ENCODE measurements at places on chromosomes 16 and 17. TPM values are rescaled to one million over a fixed set of nuclear protein-coding genes. Genes with fewer than 3 reads are reported as not detected.

Gene CTRB2
- not detected for total RNA-seq

Gene TPSG1
- total RNA-seq, result 4.1 TPM

Gene PRDM7
- total RNA-seq, result not detected

Gene PPP1R27
- not detected for total RNA-seq

Gene PRR15L
- 34.2 TPM for total RNA-seq

Gene MEIOC
- 0.17 TPM for total RNA-seq

Gene TMUB2
- 42.3 TPM for total RNA-seq

Gene LITAFD
- total RNA-seq, result not detected

Gene MLST8
- 93.2 TPM for total RNA-seq

Gene PITPNM3
- total RNA-seq, result 13.0 TPM

DNA sequence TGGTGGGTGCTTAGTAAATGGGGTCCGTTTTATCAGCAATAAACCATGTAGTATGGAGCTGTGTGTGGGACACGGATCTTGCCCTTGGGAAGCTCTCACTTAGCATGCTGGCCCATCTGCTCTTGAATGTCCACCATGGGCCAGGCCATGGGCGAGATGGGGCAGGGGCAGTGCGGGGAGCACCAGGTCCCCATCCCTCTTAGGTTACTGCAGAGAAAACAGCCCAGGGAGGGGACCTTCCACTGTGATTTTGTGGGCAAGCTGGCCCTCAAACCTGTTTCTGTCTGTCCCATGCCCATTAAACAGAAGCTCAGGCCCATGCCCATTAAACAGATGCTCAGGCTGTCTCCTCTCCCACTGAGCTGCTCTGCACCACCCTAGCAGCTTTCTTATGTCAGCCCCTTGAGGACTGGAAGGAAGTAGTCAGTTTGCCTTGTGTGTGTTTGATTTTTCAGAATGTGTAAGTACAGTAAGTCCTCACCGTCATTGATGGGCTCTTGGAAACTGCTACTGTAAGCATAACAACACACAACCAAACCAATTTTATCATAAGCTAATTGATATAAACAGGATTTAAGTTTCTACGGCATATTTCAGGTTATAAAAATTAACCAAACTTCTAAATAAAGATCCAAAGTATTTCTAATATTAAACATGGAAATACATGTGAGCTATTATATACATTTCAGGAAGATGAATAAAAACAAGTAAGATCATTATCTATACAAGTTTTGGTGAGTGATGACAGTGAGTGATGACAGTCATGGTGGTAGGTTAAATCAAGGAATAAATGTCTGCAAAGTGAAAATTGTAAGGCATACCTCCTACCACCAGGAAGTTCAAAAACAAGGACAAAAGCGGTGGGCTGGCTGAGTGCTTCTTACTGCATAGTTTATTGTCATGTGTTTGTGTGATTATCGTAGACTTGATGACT is 11.5 kb downstream of the MPRIP start:
- peak; percentile 11 for DNase-seq

DNA sequence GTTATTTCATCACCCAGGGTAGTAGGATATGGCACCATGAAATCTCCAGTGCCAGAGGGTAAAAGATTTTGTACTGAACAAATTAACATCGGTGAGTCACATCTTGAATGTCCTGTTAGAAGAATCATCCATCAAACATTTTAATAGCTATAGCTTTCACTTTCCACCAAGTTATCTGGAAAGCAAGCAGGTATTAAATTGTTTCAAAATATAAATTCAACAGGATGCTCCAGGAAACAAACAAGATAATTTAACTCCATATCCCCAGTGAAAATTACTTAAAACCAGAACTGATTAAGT is 2.4 kb downstream of the VEZF1 start:
- no peak for DNase-seq

GRCh38 chr16:1408171-1408837 is 6.2 kb downstream of the UNKL start:
- DNase-seq, result peak; percentile 100

- DNase-seq, result no peak
Measured at GRCh38 chr16:12098429-12099310, 122.1 kb downstream of the SNX29 start.

DNA sequence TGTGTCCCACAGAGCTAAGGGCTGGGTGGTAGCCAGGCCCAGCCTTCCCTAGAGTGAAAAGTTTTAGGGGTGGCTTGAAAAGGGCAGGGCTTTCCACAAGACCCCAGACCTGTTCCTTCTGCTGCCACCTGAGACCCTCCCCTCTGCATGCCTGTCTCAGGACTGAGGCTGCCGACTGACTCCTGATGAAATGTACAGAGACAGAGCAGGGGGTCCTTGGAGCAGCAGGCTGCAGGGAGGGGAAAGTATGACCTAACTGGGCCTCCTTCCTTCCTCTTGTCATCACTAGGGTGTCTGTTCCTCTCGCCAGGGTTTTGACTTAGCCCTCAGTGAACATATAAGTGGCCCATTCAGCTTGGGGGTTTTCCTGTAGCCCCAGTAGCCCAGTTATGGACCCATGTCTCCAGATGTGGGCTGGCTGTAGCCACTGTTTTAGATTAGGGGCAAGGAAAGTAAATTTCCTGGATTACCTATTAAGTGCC is 14.9 kb upstream of the NFATC3 start:
- DNase-seq, result no peak

DNA sequence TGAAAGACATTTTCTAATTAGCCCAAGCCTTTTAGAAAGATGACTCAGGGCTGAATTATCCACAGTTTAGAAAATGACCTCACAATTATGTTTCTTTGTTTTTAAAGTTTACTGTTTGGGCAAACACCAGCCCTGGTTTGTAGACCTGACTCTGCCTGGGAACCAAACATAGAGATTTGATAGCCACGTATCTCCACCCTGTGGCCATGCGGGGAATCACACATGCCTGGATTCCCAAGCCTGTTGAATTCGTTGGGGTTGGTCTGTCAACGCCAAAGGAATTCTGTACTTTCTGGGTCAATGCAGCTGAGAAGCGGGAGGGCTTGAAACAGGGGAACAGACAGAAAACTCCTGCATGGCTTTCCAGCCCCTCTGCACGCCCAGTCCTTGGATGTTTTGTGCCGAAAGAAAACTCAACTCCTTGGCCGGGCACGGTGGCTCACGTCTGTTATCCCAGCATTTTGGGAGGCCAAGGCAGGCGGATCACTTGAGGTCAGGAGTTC is 26.9 kb downstream of the CD300A start:
- DNase-seq, result peak; percentile 69

GRCh38 chr17:70089513-70090148 is 14.6 kb downstream of the KCNJ16 start:
- DNase-seq, result no peak

GRCh38 chr17:74591503-74591902 is 580 bp downstream of the CD300LD start:
- DNase-seq, result no peak

DNA sequence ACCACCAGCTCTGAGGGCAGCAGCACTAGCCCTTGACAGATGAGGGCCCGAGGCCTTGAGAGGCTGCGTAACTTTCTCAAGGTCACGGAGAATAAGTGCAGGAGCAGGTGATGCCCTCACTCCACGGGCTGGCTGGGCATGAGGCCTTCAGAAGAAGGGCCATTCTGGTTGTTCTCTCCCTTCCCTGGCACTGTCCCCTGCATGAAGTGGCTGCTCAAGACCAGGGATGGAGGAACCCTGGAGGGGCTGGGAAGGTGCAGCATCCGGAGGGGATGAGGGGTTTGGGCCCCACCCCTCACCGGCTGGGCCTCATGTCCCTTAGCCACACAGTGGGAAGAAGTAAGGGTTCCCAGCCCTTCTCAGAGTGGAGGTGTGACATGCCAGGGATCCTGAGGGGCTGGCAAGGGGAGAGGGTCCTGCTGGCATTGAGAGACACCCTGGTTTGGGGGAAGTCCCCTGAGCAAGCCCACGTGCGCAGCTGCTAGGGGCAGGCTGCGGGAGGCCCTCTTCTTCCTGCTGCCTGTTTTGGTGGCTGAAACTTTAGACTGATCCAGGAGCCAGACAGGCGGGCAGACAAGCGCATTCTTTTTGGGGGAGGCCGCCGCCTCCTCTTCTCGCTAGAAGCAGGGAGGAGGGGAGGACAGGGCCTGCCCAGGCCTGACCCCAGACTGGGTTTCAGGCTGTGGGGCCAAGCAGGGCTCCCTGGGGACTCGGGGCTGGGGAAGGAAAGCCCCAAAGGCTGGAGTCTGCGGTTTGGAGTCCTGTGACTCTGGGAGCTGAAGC is 74.0 kb downstream of the N4BP1 start:
- DNase-seq, result peak; percentile 46

- no peak for DNase-seq
Measured at GRCh38 chr17:27930000-27930399, 36.8 kb upstream of the LYRM9 start.

- no peak for DNase-seq
Measured at GRCh38 chr16:5062051-5062450, 3.7 kb downstream of the C16orf89 start.

DNA sequence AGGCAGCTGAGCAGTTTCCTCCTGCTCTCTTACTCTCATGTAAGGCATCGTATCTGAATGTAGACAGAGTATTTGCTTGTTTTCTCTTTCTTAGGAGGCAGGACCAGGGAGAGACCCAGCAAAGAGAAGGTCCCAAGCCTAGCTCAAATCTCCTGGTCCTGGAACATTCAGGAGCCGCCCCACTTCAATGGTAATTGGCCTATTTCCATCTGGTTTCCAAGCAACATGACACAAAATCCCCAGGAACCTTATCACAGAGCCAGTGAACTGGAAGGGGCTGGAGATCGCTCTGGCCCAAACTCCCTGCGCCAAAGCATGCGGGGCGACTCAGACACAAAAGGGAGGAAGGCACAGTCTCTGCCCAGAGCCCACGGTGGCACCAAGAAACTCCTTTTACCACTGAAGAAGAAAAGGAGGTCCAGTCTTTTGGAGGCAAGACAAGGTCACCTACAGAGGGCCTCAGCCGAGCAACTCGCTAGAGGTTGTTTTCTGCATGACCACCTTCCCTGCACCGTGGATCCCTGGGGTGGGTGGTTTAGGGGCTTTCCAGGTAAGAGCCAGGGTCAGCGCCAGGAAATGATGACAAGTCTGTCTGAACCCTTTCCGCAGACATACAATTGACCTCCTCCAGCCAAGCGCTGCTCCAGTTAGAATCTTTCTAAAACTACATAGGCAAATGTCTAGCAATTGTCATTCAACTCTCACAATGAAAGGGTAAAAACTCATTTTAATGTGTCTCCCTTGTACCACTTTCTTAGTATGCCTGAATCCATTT is 394.7 kb downstream of the SOX9 start:
- no peak for DNase-seq

GRCh38 chr16:1963806-1964505 is 670 bp downstream of the RPS2 start:
- no peak for DNase-seq

- no peak for DNase-seq
Measured at GRCh38 chr16:84532855-84533486, 28.5 kb upstream of the MEAK7 start.

DNA sequence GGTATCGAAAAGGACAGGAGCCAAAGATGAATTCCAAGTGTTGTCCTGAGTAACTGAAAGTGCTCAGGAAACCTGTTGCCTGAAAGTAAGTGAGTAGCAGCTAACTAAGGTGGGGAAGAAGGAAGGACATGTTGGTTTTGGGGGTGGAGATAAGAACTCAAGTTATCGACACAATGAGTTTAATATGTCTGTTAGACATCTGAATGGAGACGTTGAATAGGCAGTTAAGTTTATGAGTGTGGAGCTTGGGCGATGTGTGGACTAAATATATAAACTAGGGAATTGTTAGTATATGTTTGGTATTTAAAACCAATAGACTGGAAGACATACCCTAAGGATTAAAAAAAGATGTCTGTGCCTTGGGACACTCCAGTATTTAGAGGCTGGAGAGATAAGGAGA is 82.7 kb upstream of the ASIC2 start:
- no peak for DNase-seq

DNA sequence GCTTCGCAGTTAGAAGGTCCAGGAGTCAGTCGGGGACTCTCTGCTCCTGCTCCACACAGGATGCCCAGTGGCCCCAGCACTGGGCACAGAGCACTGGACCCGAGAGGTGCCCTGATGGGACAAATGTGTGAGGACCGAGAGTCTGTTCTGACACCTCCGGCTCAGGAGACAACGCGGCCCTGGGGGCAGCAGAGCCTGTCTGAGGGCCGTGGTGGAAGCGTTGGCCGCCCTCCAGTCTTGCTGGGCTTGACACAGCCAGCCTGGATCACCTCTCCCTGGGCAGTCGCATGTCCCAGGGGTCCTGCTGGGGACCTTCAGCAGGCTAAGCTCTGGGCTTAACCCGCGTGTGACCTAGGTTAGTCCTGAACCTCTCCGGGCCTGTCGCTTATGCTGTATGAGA is 23.1 kb downstream of the LGALS9 start:
- DNase-seq, result no peak

GRCh38 chr17:66819466-66819865 is 15.5 kb upstream of the CACNG5 start:
- no peak for DNase-seq

DNA sequence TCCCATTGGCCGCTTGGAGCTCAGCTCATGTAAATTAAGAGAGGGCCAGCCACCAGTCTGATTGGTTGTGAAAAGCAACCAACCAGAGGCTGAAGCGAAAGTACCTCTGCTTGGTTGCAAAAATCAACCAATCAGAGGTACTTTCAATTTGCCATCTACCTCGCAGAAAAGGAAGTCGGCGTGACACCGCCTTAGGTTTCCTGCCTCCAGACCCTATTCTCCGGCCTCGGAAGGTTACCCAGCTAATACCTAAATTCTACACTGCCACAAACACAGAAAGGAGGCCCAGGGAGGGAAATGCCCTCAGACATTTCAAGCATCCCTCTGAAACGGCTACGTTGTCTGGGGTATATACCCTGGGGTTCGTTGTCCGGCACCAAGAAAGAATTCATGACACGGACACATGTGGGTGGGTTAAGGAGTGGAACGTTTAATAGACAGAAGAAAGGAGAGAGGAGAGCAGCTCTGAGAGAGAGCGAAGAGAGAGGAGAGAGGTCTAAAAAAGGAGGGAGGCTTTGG is 481.3 kb downstream of the TMEM114 start:
- no peak for DNase-seq

DNA sequence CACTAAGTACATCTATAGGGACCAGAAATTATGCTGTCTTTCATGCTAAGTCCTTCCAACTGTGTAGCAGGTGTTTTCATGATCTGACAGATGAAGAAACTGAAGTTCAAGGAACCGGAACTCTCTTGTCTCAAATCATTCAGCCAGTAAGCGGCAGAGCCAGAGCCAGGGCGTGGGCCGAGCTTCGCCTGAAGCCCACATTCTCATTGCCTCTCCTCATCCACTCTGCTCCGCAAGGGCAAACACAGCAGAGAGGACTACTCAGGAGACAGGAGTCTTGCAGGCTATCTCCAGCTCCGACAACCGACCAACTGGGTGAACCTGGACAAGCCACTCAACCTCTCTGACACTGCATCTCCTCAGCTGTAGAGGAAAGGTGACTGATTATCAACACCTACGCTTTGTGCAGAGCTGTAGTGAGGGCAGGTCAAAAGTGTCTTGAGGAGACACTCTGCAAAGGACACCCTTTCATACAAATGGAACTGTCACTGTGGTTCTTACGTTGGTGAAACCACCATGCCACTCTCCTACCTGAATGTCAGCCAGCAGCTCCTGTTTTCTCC is 72.9 kb downstream of the CYTH1 start:
- peak; percentile 10 for DNase-seq
